ENCODE measurements at places on chromosomes 7 and 10.

DNA sequence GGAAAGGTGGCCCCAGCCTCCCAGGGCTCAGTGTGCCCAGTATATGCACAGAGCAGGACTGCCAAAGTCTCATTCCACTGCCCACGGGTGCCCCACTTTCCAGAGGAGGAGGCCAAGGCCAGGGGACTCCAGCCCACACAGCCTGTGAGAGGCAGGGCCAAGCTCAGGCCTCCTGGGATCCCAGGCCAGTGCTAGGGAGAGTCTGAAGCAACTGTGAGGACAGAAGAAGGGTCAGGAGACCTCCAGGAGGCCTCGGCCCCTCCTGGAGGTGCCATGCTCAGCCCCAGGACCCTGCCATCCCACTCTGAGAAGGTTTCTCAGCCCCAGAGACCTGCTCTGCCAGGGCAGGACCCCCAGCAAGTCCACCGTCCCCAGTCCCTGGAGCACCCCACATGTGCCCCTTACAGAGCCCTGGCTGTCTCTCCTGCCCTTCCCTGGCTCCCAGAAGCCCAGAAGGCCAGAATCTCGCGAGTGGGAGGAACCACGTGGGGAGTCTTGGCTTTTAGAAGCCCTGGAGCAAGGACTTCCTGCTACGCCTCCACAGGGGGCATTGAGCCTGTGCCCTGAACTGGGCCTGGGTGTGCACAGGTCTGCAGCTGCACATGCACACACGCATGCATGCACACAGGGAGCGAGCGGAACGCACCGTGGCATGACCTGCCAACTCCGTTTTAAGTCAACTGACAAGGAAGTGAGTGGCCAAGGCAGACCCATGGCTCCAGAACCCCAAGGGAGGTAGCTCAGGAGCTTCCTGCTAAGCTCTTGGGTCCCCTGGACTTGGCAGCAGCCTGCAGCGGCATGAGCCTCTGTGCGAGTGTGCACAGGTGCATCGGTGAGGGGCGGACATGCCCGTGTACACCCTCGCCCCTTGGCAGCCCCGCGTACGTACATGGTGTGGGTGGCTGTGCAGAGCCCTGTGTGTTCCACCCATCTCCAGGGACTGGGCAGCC lies 33.6 kb downstream of the ZCCHC24 start:
- no peak for DNase-seq

- no peak for DNase-seq
Observed at GRCh38 chr7:4135301-4135700, 546.8 kb upstream of the FOXK1 start.

GRCh38 chr7:24073651-24074420 lies 210.2 kb upstream of the NPY start:
- DNase-seq, result no peak

- DNase-seq, result no peak
Observed at GRCh38 chr10:78269060-78269459, 235.4 kb downstream of the RPS24 start.

DNA sequence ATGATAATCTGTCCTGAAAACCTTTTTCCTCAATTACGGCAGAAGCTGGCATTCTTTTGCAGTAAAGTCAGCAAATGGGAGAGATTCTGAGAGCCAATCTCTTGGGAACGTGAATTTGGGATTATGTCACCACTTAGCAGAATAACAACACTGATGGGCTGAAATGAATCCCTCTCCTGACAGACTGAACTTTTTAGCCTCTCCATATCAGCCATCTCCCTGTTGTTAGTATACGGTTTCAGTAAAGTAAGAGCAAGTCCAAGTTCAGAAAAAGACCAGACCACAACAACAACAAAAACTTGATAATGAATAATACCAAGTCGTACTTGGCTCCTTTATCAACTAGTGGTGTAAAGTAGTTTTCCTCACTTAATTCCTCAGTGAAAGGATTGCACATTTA lies 1048.8 kb downstream of the GATA3 start:
- no peak for DNase-seq
